Jurkat, Clone E6-1 (cell line): ENCODE measurements at places on chromosomes 7 and 10.

GRCh38 chr7:45087301-45088145 lies 1.2 kb downstream of the NACAD start:
- no peak for DNase-seq

DNA sequence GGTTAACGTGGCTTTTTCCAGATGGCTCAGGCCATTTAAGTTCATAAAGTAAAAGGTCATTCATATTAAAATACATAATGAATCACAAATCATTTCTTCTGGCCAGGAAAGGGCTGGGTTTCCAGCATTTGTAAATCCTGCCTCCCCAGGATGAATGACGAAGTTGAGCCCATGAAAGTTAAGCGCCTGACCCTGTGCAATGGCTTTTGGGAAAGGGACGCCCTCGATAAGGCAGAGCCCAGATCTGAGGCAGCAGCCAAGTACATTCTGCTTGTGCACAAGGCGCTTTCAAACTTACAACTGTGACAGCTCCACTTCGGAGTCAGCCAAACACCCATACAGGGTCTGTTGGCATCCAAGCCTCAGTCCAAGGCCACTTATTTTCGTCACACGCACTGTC lies 2.8 kb downstream of the GIMAP6 start:
- no peak for DNase-seq

DNA sequence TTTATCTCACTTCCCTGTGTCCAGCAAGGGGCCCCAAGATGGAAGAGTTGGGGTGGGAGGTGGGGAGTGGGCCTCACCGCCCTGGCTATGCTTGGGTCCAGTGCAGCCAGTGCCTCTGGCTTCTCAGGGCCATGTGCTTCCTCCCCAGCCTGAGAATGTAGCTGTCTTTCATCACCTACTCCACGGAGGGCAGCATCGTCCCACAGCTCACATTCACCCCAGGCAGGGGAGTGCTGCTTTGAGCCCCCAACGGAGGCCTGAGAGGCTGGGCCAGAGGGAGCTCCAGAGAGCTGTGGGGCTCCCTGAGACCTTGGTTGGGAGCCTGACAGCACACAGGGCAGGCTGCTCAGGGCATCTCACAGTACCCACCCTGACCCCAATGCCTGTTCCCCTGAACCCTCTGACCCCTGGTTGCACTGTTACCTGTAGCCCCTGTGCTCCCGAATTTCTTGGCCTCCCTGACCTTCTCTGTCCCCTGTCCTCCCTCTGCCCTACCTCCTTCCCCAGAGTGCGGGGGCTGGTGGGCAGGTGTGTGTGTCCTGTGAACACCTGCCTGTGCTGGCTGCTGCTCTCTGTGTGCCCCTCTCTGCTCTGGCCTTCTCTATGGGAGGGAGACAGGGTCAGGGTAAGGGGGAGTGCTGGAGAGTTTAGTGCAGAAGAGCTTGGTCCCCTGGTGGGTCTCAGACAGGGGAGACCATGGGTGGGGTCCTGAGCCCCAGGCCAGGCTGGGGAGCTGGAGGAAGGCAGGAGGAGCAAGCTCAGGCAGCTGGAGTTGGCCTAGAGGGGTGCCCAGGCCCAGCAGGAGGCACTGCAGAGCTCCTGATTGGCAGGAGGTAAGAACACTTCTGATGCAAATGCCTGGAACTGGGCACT lies 19.6 kb upstream of the ZNF488 start:
- DNase-seq: no peak

DNA sequence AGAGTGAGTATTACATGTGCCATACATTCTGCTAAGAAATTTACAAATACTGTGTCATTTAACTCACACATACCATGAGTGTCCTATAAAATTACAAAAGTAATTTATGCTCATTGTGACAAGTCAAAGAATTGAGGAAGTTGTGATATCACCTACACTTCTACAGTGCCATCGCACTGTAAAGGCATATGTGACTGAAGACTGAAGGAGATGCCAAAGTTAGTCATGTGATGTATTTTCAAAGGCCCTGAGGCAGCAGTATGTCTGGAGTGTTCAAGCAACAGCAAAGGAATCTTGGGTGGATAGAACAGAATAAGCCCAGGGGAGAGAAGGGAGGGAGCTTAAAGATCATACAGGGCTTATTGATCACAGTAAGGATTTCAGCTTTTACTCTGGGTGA lies 176.8 kb downstream of the WNT2 start:
- DNase-seq: no peak

DNA sequence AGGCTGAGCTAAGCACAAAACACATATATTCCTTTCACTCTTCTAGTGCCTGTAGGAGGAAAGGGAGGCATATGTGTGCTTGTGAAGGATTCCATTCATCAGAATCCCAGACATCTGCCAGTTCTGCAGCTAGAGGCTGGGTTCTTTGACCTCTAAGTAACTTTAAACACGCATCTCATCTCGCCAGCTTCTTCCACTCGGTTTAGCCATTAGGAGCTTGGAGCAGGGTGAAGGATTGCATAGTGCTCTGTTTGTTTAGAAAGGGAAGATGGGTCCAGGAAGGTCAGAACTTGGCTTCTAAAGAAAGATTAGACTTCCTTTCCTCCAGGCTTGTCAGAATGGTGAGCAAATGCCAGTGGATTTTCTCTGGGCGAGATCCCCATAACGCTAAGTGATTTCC lies 43.6 kb downstream of the HK1 start:
- DNase-seq: no peak

- no peak for DNase-seq
Observed at GRCh38 chr10:131580674-131581073, 269.2 kb upstream of the TCERG1L start.

DNA sequence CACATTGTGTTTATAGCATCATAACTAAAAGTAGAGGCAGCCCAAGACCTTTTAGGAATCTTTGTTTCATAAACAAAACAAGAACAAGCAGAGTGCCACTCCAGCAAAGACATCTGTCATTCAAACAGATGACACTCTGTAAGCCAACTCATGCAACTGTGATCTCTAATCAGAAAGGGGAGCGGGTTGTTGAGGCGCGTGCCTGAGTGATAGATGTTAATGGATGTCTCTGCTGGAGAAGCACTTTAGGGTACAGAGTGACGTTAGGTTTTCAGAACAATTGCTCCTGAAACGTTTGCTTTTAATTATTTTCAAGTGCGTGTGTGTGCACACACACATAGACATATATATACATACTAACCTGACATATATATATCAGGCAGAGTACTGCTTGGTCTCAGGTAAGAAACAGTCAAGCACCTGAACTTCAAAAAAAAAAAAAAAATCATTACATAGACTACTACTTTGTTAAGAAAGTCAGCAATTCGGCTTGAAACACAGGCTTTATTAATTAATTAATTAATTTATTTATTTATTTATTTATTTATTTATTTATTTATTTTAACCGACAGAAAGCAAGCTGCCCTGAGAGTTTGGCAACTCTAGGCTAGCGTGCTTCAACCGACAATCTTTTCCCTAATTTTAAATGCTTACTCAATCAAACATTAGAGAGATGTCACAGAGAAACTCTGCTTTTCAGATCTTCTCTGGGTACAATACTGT lies 109.1 kb downstream of the POU6F2 start:
- DNase-seq: no peak

DNA sequence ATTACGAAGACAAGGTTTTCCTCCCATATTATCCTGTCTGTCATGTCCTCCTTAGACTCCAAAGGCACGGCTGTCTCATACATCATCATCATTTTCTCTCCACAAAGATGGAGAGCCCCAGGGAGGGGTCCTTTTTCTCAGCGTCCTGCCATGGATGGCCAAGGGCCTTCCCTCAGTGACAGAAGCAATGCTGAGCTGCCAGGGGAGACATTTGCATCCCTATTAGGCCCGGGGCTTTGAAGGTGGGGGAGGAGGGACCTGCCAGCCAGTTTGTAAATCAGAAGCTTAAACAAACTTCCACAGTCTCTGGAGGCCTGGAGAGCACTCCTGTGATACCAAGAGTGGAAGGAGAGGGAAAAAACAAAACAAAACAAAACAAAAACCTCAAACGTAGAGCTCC lies 112.4 kb upstream of the ADO start:
- no peak for DNase-seq

- DNase-seq: no peak
Observed at GRCh38 chr7:74044366-74045350, 16.7 kb downstream of the ELN start.

- no peak for DNase-seq
Observed at GRCh38 chr7:3338161-3338560, 37.1 kb downstream of the SDK1 start.

DNA sequence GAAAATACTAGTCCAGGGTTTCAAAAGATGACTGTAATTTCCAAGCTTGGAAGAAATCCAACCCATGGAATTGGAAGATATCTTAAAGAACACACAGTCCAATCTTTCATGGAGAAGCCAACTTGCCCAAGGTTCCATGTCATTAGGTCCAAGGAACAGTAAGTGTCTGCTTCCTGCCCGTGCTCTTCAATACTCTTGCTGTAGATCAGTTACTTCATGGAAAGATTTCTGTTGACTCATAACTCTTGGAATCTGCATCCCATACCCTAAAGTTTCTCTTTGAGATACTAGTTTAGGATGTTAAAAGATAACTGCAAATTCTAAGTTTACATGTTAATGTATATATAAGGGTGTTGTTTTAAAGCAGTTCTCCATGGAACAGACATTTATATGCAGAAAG lies 127.9 kb upstream of the SLC13A1 start:
- DNase-seq: no peak

DNA sequence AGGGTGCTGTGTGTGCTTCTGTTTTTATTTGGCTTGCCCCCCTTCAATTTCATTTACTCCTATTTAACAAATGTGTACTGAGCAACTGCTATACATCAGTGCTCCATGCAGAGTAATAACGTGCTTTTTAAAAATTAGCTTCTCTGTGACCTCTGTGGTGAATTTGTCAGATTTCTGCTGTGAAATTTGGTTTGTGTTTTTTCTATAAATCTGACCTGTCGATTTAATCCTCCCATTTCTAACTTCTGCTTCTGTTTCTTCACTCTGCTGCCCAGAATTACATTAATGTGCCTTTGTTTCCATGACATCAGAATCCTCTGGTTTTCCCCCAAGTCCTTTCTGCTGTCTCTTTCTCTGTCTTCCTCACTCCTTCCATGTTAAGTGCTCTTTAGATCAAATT lies 123.8 kb upstream of the CACNA2D1 start:
- no peak for DNase-seq

DNA sequence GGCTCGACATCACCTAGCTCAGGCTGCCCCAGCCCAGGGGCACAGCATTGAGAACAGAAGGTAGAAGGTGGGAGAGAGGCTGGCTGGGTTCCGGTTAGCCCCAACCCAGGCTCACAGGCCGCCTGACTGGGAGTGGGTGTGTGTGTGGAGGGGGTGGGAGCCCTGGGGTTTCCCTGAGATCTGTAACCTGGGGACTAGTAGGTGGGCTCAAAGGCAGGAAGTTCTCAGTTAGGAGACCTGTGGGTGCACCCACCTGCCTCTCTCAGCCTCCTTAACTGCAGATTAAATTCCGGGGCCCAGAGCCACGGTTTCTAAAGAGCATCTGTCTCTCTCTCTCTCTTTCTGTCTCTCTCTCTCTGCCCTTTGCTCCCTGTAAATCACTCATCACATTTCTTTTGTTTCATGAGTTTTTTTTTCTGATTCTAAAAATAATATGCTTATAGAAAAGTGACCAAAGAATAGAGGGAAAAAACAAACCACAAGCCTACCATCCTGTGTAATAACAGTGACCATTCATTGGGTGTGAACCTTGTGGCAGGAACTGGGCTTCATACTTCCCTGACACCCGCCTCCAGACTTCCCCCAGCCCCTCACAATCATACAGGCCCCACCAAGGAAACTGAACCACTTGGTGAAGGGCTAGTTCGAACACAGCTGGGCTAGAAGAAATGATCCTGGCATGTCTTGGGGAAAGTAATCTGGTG lies 83.4 kb upstream of the SMNDC1 start:
- no peak for DNase-seq

GRCh38 chr7:70744492-70744891 lies 387.5 kb upstream of the GALNT17 start:
- no peak for DNase-seq

GRCh38 chr10:45419676-45420025 lies 45.6 kb downstream of the ALOX5 start:
- DNase-seq: no peak

GRCh38 chr7:18302097-18302496 lies 193.5 kb upstream of the HDAC9 start:
- no peak for DNase-seq

DNA sequence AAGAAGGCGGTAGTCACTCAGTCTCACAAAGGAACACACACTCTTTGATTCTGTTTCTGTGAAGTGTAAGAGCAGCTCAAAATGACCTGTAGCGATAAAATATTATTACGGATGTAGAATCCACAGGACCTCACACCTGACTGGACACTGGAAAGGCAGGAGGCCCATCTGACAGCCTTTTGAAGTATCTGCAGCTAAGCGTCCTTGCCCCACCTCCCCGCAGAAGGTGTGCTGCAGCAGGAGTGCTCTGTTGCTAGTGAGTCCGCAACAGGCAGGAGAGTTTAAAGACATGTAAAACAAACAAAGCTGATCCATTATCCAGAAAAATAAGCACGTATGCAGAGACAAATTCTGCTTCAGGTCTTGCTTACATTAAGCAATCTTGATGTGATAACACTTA lies 355.5 kb downstream of the GPR158 start:
- DNase-seq: no peak
